ENCODE measurements at places on chromosomes 11 and 22. TPM values are rescaled to one million over a fixed set of nuclear protein-coding genes. Genes with fewer than 3 reads are reported as not detected.

The PGGHG gene
- total RNA-seq = 58.3 TPM

The MS4A7 gene
- not detected for total RNA-seq

The SART1 gene
- 57.8 TPM for total RNA-seq

The SOX6 gene
- 0.15 TPM for total RNA-seq

The SMTNL1 gene
- not detected for total RNA-seq

The HPX gene
- 1.0 TPM for total RNA-seq

The FGF3 gene
- total RNA-seq = not detected

The CHRM4 gene
- total RNA-seq = 1.0 TPM

The C2CD3 gene
- 25.9 TPM for total RNA-seq

The CFAP68 gene
- total RNA-seq = 23.4 TPM

DNA sequence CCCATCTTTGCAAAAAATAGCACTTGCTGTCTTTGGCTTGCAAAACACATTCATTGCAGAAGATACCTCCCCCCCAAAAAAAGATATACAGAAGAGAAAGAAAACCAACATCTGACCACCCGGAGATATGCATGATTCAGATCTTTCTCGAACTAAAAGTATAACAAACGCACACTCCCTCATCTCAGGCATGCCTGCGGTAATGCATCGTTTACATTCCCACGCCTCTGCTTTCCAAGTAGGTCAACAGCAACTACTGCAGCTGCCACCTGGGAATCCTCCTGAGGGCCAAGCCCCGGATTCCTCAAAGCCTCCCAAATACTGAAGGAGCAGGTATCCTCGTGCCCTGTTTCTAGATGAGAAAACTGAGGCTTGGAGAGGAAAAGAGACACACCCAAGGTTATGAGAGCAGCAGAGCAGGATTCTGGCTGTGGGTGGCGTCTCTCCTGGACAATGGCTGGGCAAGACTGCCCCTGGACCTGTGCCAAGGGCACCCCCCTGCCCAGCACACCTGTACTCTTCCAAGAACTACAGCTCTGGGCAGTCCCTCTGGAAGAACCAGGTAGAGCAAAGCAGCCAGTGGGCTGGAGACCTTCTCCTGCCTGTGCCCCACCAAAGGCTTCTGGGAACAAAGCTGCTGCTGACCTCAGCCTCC lies 38.1 kb downstream of the NUP50 start:
- no peak for DNase-seq

DNA sequence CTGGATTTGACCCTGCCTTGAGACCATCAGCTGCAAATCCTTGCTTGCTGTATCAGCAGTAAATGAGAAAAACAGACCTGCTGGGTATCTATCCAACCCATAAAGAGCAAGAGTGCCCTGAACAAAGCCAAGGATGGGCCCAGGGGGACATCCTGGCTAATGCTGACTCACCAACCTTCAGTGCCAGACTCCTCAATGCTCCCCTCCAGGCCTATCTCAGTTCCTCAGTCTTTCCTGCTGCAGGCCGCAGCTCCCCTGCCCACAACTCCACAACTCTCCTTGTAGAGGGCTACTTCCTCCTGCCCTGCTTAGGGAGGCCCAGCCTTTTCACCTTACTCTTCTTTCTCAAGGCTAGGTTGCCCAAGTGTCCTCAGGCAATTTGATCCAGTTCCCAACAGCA lies 2.6 kb downstream of the LAMTOR1 start:
- no peak for DNase-seq

DNA sequence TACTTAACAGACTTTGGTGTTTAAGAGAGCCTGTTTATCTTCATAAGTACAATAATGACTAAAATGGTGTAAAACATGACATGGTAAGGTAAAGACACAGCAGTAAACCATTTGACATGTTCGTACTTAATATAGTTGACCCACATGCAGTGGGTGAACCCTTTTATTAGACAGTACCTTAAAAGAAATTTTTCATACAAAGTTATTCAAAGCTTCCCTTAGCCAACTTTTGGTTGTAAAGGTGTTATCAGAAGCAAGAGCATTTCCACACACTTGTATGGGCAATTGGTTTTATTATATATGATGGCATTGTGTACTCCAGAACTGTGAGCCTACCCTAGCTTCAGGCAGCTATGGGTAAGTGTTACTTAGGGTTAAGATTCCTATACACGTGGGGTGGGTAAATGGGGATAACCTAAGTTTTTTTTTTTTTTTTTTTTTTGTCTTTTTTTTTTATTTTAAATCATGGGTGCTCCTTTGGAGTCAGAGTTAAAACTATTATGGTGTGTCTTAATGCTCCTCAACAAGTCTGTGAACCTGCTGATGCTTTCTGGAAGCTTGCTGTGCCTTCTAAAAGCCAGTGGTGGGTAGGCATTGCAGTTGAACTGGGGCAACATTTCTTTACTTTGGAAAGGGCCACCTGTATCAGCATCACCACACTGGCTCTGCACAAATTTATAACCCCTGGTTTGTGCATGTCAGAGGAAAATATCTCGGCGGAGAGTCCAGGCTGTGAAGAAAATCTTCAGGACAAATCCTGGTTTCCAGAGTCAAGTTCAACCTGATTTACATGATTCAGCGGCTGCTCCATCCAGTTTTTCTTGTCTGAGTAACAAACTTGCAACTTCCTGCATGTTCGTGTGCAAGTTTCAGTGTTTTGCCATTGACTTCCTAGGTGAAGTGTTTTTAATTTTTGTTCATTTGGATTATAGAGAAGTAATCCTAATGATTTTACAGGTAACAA lies 3.3 kb downstream of the PCF11 start:
- no peak for DNase-seq

DNA sequence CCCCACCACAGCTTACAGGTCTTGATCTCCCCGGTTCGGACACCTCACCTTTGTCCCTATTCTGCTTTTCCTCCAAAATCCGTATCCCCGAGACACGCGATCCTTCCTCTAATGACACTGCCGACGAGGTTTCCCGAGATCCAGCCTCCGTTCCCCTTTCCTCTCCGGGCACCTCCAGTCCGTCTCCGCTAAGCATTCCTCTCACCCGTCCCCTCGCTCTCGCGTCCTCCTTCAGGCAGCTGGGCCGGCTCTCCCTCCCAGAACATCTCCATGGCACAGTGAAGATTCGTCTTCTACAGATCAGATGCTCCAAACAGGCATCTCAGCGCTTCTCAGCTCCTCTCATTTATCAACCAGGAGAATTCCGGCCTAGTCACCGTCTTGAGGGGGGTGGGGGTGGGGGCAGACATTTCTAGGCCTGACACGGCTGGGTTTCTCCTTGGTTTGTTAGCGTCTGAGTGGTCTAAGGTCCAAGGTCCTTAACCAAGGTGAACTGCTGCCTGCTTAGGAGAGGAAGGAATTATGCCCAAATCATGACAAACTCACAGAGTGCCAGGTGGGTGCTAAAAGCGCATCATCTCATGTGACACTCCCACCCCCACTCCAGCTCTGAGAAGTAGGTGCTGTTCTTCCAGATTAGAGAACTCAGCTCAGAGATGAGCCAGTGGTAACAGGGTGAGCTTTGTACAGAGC lies at the start of gene SPTBN2:
SPTBN2 (minus strand) TSS at position 524 of the 693 bp plus-strand sequence. CDS start 7,976 bp downstream, outside the sequence.
- DNase-seq = peak; percentile 61

DNA sequence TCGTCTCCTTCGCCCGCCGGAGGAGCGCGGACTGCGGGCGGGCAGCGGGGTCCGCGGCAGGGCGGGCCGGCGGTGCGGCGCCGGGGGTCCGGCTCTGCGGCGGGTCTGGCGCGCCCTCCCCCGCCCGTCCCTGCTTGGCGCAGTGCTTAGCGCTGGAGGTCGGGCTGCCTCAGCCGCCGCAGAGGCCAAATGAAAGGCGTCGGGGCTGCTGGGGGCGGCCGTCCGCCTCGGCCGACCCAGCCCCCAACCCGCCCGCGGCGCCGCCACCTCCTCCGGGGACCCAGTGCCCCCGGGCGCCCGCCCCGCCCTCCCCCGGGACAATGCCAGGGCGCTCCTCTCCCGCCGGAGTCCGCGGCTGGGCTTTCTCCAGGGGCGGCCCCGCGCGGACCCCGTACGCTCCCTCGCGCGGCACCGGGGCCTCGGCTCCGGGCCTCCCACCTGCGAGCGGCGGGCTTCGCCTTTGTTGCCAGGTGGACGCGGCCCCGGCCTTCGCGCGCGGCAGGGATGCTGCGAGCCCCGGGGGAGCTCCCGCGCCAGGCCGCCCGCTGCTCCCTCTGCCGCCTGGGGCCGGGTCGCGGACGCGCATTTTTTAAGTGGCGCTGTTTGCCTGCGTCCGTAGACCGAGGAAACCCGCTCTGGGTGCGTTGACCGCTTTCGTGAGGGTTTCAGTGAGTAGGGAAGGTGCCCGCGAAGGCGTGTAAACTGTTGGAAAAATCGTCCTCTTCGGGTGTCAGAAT lies 583 bp downstream of the APLP2 start:
- DNase-seq = peak; percentile 41

DNA sequence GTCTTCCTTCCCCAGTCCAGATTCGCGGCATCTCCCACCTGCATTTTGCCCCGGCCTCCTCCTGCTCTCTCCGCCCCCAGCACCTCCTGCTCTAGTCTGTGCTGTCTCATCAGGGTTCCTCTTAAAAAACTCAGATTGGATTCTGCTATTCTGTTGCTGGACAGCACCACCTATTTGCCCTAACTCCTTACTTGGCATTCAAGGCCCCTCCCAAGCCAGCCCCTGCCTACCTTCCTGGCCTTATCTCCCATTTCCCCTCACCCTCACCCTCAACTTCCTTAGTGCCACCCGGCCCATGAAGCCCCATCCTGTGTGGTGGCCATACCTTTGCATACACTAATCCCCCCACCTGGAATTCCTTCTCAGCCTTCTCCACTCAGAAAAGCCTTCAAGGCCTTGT lies 59.9 kb upstream of the PRDM11 start:
- DNase-seq = no peak

DNA sequence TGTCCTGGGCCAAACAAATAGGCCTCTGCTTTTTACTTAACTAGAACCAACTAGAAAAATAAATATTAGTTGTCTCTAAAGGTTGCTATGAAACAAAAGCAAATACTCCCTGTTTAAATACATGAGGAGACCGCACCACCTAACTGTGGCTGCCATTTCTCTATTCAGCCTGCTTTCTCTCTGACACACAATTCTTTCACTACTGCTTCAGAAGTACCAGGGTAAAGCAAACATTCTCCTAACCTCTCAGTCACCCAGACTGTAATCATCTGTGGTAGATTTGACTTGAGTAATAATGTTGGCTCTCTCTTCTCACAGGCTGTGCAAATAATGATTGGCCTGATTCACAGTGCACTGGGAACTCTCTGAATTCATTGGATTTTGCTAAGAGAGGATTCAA lies 41.0 kb upstream of the MS4A8 start:
- DNase-seq = no peak

- DNase-seq = no peak
Measured at GRCh38 chr22:33299245-33299956, 241.2 kb upstream of the SYN3 start.

GRCh38 chr11:196786-197731 lies 4.2 kb downstream of the SCGB1C1 start:
- DNase-seq = no peak

DNA sequence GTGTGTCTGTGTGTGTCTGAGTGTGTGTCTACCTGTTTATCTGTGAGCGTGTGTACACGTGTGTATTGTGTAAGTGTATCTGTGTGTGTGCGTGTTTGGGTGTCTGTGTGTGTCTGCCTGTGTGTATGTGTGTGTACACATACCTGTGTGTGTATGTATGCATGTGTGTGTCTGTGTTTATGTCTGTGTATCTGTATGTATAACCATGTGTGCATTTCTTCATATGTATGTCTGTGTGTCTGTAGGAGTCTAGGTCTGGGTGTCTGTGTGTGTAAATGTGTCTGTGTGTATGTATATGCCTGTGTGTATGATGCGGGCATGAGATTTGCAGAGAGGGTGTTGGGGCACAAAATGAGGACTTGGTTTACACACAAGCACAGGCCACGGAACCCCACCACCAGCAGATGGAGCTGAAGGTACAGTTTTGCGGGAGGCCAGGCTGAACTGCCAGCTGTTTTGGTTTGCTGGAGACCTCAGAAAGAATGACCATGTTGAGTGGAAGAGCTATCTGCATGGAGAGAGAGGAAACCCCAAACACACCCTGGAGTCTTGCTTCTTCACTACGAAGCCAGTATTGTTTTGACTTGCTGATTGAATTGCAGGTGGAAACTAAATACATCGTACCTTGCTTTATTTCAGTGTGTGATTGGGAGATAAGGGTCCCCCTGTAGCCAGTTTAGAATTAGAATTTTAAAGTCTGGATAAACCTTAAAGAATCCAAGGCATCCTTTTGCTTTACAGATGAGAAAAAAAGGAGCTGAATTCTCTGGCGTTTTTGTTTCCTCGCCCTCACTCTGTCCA lies 497.2 kb downstream of the NTM start:
- DNase-seq = peak; percentile 82

All from H9 (cell line).